ENCODE measurements at places on chromosomes 5 and 9.
A peak's percentile ranks its signal among the peaks of the same experiment; 100 is the strongest.

DNA sequence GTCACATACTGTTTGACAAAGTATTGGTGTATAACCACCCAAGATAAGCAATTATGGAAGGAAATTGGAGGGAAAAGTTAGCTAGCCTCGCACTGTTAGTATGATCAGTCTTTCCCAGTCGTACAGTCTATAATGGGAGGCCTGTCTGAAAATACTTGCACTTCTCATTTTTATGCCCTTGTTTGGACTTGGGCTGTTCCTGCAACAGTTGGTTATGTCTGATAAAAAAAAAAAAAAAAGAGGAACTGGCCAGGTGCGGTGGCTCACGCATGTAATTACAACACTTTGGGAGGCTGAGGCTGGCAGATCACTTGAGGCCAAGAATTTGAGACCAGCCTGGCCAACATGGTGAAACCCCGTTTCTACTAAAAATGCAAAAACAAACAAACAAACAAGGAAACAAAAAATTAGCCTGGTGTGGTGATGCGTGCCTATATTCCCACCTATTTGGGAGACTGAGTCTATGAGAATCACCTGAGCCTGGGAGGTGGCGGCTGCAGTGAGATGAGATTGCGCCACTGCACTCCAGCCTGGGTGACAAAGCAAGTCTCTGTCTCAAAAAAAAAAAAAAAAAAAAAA, 58.3 kb upstream of the ANKRD33B start:
- DNase-seq = no peak

GRCh38 chr9:5438301-5439162, 807 bp upstream of the PLGRKT start:
- peak; percentile 53 for DNase-seq

DNA sequence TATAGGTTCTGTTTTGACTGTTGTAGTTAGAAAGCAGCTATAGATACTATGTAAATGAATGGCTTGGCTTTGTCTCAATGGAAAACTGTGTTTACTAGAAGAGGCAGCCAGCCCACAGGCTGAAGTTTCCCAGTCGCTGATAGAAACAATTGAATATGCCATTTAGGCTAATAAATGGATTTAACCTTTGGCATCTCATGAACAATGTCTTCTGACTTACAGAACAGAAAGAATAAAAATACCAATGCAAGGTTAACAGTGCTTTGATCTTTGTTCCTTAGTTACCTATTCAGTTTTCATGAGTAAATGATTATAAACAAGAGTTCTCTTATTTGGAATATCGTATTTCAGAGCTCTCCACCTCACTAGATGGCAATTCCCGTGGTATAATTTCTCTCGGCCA, 120.6 kb downstream of the PAM start:
- DNase-seq = peak; percentile 30

DNA sequence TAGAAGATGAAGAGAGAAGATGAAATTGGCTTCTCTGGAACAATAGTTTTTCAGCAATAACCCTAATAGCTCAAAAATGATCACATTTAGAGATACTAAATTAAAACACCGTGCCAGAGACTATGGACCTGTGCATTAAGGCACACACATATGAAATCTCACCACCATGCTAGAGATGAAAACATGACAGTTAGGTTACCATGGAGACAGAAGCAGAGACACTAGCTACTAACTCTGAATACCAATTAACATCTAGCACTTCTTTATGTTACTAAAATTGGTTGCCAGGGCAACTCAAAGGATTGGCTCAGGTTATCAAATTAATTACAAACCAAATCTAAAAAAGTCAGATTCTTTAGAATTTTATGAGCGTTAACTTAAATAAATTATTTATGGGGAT, 337.7 kb downstream of the PLK2 start:
- no peak for DNase-seq

DNA sequence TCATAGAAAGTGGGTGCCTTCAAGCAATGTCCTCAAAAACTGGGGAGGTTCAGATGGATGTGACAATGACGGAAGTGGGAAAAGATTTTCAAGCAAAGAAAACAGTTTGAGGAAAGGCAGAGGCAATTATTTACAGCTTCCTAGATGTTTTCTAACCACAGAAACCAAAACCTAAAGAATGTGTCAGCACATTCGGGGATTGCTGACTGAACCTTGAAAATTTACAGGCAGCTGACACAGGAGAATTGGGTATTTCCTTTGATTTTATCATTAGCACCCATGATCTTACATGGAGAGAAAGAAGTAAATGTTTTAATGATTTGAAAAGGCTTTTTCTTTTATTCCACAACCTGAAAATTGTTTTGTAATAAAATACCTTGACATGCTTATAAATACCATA, 369.0 kb downstream of the ACTL7B start:
- no peak for DNase-seq

- no peak for DNase-seq
Observed at GRCh38 chr5:59003641-59004040, 420.8 kb downstream of the RAB3C start.

- DNase-seq = no peak
Observed at GRCh38 chr5:115749016-115749415, 67.4 kb downstream of the CDO1 start.

DNA sequence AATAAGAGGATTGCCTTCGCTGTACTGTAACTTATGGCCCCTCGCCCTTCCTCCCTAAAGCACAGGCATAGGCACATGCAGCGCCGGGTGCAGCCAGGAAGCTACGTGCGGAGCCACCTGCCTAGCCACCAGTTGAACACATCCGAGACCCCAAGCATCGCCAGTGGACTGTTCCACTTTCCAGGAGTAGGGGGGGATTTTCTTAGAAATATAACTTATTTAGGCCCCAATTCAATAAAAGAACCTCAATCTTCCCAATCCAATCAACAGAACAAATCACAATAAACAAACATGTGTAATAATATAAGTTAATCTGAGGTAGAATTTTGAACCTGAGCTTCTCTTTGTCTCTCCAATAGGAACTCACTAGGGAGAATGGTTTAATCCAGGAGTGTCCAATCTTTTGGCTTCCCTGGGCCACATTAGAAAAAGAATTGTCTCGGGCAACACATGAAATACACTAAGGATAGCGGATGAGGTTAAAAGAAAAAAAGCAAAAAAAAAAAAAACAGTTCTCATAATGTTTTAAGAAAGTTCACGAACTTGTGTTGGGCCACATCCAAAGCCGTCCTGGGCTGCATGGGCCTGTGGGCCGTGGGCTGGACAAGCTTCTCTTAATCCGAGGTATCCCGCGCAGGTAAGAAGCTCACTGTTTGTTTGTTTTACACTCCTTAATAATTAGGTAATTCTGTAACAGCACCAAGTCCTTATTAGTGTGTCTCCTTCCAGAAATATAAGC, 22.0 kb upstream of the NIPBL start:
- no peak for DNase-seq

GRCh38 chr9:35029241-35029640, 39.7 kb downstream of the DNAJB5 start:
- DNase-seq = no peak

DNA sequence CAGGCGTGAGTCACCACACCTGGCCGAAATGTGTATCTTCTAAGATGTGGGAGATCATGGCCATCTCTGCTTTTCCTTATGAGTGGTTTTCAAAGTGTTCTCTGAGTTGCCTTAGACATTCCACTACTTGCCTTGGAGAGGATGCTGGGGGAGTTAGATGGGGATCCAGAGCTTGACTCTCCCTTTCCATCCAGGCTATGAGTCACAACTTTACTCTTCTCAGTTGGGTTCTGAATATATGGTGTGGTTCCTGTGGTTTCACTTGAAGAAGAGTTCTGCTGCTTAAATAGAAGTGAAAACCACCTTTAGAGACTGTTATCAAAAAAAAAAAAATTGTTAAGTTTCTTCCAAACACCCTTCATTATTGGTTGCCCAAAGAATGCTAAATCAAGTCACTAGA, 217.6 kb downstream of the ZNF608 start:
- no peak for DNase-seq

DNA sequence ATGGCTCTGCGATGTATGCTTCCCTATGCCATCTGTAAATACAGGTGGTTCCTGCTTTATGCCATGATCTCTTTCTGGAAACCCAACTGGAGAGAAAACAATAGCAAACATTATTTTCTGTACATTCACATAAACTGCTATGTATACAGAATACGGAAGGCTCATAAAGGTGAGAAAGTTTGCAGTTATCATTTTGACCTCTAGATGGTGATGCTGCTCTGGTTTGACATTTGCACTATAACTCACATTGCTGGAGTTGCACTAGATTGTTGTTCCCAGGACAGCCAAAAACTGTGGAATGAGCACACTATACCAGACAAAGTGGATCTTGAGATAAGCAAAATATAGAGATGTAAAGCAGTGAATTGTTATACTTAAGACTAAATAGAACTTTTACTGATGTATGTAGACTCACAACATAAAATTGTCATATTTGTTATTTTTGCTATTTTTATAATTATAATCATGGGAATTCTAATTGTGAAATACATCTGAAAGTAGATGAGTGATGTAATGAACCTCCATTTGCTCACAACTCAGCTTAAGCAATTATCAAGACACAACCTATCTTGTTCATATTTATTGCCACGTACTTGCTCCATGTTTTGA, 246.5 kb downstream of the PTPRD start:
- DNase-seq = peak; percentile 22

DNA sequence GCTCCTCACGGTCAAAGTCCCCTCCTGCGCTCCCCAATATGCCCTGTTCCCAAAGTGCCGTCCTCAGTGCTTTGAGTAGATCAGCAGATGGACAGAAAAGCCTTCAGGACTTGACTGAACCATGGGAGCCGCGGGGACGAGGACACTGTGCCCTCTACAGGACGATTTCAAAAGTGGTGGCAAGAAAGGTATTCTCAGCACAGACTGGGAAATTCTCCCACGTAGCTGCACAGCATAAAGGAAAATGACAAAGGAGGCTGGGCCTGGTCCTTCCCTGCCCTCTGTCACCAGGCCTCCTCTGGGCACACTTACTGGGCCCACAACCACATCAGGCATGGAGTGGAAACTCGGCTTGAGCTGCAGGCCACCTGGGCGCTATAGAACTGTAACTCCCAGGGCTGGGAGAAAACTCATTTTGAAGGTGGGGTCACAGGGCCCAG, 16.7 kb upstream of the MTMR12 start:
- DNase-seq = peak; percentile 71

DNA sequence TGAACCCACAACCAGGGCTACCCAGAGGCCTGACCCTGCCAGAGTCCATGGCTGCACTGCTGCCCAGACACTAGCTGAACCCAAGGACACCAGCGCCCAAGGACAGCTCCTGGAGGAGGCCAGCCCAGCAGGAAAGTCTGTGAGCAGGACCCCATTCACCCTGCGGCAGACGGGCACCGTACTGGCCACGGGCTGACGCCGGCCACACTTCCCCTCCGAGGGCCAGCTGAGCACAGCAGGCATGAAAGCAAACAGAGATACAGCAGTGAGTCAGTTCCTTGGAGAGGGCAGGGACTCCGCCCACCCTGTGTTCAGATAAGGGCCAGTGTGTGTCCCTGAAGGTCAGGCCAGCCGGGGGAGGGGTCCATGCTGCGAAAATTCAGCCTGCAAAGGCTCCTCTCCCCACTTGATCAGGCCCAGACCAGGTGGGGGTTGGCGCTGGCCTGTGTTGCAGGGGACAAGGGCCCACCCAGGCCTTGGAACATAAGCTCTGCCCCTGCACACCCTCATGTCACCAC, 3.2 kb downstream of the RNF208 start:
- DNase-seq = peak; percentile 55
